Activated naive CD8-positive, alpha-beta T cell treated with anti-CD3 and anti-CD28 coated beads, Interleukin-2, amount 10 ng/mL, durations not matched to agents 7 days and 5 days (primary cell): ENCODE measurements at places on chromosomes 7 and 10. TPM values are rescaled to one million over a fixed set of nuclear protein-coding genes. Genes with fewer than 3 reads are reported as not detected.

HOXA2 gene
- total RNA-seq = not detected

WNT2 gene
- total RNA-seq = not detected

CYP2C19 gene
- total RNA-seq = not detected

SLC39A12 gene
- total RNA-seq = not detected

CPN1 gene
- not detected for total RNA-seq

TLX1 gene
- total RNA-seq = not detected
